Stimulated activated CD4-positive, alpha-beta T cell treated with anti-CD3 and anti-CD28 coated beads, Interleukin-2, amount 100 ng/mL, for 48 hours (primary cell): ENCODE measurements at places on chromosomes 5 and 9.

DNA sequence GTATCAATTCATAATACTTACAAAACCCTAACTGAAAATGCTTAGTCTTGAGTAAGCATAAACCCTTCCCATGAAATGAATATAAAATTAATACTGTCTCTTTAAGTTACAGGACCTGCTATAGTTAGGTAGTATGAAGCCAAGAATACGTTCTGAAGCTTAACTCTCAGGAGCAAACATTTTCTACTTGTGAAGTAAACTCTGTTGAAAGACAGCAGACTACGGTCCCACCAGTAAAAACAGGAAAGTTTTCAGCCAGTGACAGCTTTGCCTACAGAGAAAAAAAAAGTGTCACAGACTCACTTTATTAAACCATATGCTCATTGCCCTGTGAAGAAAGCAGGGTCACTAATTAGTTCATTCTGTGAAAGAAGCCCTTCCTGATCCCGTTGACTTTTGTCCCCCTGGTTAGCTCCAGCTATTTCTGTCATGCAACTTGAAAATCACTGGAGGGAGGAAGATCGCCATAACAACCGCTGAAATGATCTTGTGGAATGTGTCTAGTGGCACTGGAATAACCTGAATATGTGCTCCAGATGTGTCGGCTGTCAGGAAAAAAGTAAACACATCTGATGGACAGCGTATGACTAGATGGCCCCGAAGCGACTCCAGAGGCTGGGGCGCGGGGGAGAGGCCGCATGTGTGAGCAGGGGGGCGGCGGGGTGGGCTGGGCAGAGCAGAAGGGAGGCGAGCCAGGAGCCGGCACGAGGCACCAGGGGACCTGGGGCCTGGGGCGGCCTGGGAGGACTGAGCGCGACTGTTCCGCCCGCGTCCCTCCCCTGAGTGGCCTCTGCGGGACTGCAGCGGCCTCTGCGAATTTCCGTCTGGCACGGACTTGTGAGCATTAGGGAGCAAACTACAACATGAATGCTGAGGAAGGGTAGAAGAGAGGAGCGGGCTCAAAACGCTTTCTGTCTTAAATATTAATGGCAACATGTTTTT, 41.9 kb downstream of the BNC2 start:
- no peak for DNase-seq

- DNase-seq, result no peak
These were observed 11.4 kb upstream of the ENG start for GRCh38 chr9:127865645-127866464.

DNA sequence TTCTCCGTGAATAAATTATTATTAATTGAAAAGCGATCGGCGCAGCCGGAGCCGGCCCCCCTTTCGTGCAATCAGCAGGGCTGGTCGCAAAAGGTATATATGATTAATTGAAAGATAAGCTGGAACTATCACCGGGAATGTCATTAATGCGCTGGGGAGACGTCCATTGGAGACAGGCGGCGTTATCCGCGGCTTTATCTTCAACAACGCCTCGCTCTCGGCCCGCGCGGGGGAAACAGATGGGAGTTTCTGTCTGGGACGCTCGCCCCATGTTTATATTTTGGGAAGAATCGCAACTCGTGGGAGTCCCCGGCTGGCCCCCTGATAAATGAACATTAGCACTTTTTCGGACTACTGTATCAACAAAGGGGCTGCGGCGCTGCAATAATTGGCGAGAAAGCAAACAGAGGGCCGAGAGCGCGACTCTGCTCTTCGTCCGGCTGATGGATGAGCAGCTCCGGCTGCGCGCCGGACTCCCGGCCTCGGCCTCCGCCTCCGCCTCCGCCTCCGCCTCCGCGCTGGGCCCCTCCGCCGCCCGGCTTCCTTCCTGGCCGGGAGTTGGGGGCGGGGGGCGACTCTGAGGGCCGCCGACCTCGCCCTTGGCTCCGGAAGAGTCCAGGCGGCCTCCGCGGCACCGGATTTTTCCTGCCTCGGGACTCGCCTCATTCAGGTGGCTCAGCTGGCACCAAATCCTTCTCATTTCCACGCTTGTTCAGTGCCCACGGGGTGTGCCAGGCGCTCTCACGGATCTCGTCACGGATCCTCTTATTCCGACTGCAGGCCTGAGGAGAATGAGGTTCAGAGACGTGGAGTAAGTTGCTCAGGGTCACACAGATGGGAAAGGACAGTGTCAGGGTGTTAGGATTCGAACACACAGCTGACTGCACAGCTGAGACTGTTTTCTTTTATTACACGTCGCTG, 3.6 kb upstream of the NKX2-5 start:
- no peak for DNase-seq

DNA sequence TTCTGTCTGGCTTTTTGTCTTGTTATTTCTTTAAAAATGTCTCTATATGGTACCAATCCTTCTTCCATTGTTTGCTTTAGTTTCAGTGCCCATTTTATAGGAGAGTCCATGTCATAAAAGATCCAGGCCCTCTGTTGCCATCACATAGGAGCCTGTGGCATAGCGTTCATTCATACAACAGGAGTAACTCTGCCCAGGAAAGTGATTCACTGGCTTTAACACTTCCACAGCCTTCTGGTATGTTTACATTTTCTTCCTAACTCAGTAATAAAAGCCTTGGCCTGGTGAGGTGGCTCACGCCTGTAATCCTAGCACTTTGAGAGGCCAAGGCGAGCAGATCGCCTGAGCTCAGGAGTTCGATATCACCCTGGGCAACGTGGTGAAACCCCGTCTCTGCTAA, 519.3 kb upstream of the PTGER4 start:
- no peak for DNase-seq

DNA sequence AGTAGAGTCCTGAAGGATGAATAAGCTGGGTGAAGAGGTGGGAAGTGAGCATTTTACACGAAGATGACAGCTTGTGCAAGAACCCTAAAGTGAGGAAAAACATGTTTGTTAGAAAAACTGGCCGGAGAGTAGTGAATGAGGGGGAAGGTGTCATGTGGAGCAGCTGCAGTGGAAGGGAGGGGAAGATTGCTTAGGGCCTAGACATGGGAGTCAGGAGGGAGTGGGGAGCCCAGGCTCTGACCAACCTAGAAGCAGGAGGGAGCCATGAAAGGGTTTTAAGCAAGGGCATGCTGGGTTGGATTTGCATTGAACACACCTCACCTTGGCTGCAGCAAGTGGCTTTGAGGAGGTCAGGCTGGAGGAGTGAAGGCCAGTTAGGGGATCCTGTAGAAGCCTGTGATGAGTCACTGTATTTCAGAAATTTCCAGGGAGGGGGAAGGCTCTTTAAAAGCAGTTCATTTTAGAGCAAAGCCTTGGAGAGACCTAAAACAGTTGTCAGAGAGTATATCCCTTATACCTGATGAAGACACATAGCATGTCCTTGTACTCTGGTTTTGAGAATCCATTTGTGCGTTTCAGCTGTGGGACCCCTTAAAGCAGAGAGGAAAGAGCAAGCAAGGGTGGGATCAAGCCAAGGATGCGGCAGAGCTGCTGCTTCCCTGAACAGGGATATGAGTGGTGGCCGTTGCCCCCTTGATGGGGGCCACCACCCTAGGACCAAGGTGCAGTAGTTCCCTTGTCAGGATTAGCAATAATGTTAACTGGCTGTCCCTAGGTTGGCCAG, 45.4 kb downstream of the ANGPTL2 start:
- DNase-seq, result no peak
